ENCODE measurements at places on chromosomes 12 and 14.

DNA sequence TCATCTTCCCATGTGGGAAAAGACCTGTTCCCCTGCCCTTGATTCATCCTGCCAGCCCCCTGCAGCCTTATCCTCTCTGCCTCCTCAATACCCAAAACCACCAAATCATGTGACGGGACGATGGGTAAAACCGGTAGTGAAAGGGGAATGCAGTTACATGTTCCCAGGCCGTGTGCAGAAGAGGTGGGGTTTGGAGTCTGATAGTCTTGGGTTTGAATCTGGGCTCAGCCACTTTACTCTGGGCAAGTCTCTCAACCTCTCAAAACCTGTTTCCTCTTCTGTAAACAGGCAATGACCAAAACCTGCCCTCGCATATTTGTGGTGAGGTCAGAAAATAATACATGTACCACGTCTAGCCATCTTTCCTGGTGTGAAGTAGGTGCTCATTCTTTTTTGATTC, 123.0 kb downstream of the PLXNC1 start:
- DNase-seq = no peak

DNA sequence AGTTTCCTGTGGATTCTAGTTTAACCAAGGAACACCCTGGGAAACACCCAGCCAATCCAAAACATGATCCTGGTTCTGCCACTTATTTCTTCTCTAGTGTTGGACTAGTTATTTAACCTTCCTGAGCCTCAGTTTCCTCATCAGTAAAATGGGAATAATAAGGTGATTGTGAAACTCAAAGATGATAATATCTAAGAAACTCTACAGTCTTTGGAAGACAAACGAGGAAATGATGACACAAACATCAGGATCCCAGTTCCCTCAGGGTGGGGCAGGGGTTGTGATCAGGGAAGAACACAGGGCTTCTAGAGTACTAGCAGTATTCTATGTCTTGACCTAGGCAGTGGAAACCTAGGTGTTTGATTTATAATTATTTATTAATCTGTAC, 18.1 kb upstream of the TMEM106C start:
- DNase-seq = no peak

GRCh38 chr12:40181490-40181889, 43.3 kb upstream of the LRRK2 start:
- DNase-seq = no peak

DNA sequence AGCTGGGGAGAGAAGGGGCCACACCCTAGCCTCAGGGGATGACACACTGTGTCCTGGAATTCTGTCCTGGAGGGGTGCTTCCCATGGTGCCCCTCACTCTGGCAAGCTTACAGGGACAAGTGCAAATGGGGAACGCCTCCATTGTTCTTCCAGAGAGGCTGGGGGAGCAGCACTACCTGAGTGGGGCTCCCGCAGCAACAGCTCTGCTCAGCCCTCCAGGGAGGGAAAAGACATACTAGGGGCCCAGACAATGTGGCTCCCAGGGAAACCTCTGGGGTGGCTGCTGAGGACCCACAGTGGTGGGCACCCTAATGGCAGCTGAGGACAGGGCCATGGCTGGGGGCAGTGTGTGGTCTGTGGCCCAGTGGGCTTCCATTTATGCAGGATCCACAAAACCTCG, 69.4 kb downstream of the PLEKHG3 start:
- no peak for DNase-seq

Measured in AG08396 (cell line).